AG09309 (cell line): ENCODE measurements at places on chromosomes 5 and 9.

DNA sequence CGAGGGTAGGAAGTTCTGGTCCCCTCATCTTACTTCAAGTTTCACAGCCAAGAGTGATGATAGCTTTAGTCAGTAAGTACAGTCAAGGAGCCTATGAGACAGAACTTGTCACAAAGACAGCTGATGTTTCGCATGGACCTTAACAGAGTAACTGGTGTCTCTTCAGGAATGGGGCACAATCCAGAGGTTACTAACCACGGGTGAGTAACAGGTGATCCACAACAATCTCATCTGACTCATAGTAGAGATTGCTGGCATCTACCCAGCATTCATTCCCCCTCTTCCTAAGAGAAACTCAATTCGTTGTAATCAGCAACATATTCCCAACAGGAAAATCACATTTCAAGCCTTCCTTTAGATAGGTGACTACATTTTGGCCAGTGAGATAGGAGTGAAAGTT lies 126.7 kb downstream of the SNX18 start:
- DNase-seq: no peak

GRCh38 chr5:124806373-124807077 lies 60.1 kb upstream of the ZNF608 start:
- no peak for DNase-seq

DNA sequence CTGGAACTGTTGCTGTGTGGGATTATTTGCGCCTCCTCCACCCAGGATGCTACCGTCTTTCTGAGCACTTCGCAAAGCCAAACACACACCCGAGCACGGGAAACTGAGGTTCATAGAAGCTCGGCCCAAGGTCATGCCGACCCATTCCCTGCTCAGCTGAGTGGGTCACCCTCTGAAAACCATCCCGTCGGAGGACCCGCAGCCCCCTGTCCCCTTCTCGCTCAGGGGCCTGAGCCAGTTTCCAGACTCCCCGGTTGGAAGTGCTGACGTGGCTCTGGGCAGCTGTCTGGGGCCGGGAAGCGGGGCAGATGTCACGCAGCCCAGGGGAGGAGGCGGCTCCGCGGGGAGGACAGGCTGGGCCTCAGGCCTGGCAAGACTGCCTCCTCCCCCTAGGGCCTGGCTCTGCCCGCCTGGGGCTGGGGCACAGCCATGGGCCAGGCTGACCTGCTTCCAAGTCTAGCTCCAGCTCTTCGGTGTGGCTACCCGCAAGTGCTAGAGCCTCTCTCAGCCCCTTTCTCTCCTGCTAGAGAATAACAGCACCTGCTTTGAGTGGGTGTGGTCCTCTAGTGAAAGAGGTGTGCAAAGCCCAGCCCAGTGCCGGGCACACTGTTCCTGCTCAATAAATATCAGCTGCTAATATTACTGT lies 9.9 kb upstream of the CXXC5 start:
- peak; percentile 64 for DNase-seq

DNA sequence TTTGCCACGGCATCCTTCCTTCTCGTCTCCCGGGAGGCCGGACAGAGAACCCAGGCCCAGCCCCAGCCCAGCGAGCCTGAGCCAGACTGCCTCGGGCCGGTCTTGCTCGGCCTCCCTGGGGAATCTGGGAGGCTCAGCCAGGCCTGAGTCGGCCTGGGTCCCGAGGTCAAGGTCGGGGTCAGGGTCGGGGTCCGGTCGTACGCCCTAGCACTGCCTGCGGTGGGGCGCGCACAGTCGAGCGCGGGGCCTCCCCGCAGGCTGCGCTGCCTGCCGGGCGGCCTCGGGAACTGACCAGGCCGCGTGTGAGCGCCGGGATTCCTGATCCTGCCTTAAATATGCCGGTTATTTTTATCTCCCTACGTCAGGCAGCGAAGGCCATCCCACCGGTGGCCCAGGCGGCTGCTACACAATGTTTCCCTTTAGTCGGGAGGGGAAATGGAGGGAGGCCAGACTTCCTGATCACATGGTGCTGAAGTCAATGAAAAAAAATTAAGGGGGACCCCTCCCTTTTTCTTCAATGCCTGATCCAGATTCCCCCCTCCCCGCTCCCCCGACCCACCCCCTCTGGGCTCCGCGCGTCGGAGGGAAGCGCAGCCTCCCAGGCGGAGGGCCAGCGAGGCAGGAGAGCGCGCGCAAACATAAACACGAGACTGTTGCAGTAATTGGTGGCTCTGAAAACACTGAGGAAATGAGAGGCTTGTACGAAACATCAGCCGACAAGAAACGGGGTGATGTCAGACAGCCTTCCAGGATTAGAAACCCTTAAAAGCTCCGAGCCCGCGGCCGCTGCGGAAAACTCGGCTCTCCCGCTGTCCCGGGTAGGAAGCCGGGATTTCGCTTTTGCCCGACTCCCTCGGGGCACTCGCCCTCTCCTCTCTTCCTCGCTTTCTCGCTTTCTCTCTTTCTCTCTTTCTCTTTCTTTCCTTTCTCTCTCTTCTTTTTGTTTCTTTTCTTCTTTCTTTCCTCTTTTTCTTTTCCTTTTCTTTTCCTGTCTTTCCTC lies 148.2 kb upstream of the KLF4 start:
- DNase-seq: peak; percentile 96

- DNase-seq: no peak
Observed at GRCh38 chr5:82584631-82585030, 306.5 kb upstream of the RPS23 start.

DNA sequence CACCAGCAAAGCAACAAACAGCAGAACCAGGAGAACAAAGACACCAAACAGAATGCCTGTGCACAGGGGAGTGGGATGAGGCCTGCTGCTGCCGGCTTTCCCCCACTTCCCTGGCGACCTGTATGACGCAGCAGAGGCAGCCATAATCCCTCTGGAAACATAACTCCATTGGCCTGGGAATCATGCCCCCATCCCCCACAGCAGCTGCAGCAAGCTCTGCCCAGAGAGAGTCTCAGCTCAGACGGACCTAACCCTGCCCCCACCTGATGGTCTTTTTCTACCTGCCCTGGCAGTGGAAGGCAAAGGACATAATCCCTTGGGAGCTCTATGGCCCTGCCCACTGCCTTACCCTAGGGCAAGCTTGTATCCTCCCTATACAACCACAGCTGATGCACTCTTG lies 81.8 kb upstream of the FANCC start:
- DNase-seq: no peak

- no peak for DNase-seq
Observed at GRCh38 chr9:112446080-112446479, 40.5 kb upstream of the KIAA1958 start.

- DNase-seq: peak; percentile 28
Observed at GRCh38 chr5:62538017-62538942, 40.3 kb upstream of the LRRC70 start.

- DNase-seq: no peak
Observed at GRCh38 chr9:34635556-34635955, 2.0 kb downstream of the SIGMAR1 start.

DNA sequence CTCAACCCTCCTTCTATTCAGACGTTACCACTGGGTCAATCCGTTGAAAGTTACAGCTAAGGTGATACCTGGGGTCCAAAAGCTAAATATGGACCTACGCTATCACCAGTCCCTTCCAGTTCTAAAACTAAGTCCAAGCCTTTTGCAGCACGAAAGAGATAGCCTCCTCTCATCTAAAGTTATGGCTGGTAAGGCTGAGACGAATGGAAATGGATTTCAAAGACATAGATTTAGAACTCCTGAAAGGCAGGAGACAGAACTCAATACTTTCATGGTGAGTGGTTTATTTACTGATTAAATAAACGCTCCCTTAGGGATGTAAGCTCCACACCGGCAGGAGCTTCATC lies 751 bp upstream of the RIC1 start:
- no peak for DNase-seq

DNA sequence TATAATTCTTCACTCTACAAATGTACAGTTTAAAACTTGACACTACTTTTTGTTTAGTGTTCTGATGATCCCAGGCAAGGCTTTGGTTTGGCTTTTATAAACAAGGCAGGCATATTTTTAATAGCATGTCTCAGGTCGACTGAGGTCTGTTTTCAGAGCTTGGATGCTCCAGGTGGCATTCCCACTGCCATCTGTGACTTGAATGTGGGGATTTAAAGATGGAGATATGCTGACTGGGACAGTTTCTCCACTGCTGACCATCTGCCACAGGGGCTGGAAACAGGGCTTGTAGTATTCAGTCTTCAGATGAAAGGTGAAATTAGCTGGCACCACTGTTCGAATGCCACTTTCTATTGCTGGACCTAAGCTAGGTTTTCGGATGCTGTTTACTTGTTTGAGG lies 1266.2 kb upstream of the CDH18 start:
- DNase-seq: no peak

DNA sequence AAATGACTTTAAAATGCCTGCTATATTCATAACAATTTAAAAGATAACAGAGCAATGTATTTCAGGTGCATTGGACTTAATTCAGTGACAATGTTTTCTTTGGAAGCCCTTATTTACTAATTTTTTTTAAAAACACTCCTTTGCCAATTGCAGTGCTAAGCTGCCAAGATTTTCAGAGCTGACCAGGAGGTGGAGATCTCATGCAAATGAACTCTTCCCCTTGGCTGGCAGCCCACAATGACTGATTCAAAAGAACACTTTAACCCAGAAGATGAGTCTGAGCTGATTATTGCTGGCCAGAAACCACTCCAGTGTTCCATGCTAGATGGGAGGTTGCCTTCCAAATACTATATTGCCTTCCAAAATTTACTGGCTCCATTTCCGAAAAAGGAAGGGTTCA lies 128.3 kb upstream of the CCNH start:
- peak; percentile 0 for DNase-seq

GRCh38 chr5:44870430-44870829 lies 61.7 kb downstream of the MRPS30 start:
- DNase-seq: no peak

DNA sequence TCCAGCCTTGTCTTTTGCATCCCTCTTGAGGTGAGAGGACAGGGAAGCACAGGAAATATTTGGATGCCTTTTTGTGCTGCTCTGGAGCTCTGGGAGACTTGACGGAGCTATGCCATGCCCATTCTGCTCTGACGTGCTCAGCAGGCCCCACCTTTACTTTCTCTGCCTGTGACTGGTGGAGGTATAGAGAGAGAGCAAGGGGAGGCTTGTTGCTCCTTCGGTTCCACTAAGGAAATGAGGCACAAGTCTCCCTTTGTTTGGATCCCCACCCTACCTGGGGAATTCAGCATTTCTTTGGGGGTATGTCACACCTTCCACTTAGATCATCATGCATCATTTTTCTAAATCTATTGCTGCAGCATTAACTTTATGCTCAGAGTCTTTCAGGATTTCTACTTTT lies 121.8 kb upstream of the CNTLN start:
- DNase-seq: no peak

GRCh38 chr9:129415942-129416651 lies 204.8 kb downstream of the C9orf50 start:
- DNase-seq: no peak

- DNase-seq: peak; percentile 16
Observed at GRCh38 chr9:80605129-80605528, 1033.4 kb downstream of the TLE4 start.

GRCh38 chr9:129198319-129199043 lies 20.4 kb upstream of the IER5L start:
- DNase-seq: peak; percentile 32

DNA sequence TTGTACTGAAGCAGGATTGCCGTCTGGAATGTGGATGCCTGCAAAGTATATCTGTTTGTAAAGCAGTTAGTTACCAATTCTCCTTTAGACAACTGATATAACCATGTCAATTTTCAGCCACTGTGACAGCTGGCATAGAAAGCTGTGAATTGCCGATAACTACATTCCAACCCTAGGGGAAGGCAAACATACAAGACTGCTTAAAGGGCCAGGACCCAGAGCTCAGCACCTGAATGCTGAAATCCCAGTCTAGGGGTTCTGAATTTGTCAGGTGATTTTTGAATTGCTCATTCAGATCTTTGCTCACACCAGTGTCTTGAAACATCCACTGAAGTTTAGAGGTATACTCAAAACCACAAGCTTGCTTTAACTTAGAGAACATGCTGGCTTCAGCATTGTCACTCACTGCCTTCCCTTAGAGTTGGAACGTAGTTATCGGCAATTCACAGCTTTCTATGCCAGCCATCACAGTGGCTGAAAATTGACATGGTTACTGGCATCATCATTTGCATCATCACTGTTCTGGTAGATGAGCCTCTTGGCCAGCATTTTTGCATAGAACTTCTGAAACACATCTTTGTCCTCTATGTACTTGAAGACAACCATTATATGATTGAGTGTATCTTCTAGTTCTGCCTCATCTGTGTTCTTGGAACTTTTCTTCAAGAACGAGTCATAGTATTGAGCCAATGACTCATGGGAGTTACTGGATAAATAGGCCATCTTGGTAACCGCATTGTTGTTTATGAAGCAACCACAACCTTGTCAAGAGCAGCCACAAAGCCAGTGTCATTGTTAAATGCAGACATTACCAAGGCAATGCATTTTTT lies 82.1 kb downstream of the CCDC192 start:
- peak; percentile 84 for DNase-seq

DNA sequence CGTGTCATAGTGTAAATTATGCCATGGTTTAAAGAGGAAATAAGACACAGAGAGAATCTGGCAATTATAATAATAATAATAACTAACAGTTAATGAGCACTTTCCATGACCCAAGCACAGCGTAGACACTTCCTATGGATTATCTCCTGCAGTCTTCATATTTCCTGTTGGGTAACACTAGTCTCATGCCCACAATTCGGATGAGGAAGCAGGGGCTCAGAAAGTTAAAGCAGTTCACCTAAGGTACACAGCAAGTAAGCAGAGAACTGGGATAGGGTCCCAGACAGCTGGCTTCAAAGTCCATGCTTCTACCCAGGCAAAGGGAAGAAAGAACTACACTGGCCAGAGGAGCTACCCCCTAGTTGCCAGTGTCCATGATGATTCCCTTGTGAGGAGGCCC lies 27.9 kb upstream of the TGFBI start:
- no peak for DNase-seq

DNA sequence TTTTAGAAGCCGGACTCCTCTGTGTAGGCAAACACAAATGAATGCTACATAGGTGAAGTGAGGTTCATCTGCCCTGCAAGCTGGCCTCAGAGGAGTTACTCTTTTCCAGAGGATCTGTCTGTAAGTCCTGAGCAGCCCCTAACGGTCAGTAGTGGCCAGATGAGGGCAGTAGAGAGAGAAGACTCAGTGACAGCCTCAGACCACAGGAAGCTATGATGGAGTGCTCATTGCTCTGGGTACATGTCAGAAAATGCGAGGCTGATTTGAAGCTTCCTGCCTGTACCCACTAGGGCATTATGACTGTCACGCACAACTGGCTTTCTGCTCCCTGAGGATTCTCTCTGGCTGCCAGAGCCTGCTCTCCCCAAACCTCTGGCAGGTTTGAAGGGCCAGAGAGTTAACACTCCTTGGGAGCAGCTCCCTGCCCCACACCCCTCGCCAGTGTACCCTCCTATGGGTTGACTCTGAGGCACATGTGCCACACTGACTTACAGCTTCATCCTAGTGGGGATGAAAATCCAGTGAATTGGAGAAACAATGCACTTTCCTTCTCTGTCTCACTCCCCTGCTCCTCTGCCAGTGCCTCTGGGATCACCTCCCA lies 141.5 kb downstream of the GABRG2 start:
- DNase-seq: no peak

DNA sequence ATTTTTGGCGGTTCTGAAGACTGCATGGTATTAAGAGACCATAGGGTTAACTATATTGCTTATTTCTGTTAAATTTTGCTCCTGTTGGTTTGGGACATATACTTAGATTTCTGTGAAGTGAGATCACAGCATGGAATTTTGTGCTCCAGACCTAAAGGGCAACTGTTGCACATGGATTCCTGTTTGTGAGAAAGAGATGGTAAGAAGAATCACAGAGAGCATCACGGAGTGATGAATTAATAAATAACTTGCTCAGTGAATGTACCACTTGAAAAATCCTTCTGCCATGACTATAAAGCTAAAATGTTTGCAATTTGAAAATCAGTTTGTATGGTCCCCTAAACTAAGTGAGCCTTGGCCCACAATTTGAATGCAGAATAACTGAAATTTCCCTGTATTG lies 4.5 kb downstream of the PSAT1 start:
- no peak for DNase-seq
